ENCODE measurements at places on chromosomes 7 and 10. TPM values are rescaled to one million over a fixed set of nuclear protein-coding genes. Genes with fewer than 3 reads are reported as not detected.

- no peak for DNase-seq
Measured at GRCh38 chr10:123529146-123529760, 136.9 kb upstream of the GPR26 start.

GRCh38 chr10:48245977-48246376 lies 28.5 kb downstream of the FRMPD2 start:
- no peak for DNase-seq

DNA sequence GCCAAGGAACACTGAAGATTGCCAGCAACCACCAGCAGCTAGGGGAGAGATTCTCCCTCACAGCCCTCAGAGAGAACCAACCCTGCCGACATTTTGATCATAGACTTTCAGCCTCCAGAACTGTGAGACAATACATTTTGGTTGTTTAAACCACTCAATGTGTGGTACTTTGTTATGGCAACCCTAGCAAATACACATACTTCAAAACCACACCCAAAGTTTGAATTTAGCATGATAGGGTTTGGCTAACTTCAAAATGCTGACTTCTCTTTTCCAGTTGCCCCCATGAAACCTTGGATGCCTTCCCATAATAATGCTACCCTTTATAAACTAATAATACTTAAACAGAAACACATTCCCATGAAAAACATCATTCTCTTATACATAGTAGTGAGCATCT lies 149.8 kb downstream of the DGKI start:
- no peak for DNase-seq

- DNase-seq, result no peak
Measured at GRCh38 chr10:86449926-86450558, 71.5 kb downstream of the WAPL start.

Gene MYPN
- total RNA-seq, result 0.22 TPM

Gene IGF2BP3
- 29.8 TPM for total RNA-seq

DNA sequence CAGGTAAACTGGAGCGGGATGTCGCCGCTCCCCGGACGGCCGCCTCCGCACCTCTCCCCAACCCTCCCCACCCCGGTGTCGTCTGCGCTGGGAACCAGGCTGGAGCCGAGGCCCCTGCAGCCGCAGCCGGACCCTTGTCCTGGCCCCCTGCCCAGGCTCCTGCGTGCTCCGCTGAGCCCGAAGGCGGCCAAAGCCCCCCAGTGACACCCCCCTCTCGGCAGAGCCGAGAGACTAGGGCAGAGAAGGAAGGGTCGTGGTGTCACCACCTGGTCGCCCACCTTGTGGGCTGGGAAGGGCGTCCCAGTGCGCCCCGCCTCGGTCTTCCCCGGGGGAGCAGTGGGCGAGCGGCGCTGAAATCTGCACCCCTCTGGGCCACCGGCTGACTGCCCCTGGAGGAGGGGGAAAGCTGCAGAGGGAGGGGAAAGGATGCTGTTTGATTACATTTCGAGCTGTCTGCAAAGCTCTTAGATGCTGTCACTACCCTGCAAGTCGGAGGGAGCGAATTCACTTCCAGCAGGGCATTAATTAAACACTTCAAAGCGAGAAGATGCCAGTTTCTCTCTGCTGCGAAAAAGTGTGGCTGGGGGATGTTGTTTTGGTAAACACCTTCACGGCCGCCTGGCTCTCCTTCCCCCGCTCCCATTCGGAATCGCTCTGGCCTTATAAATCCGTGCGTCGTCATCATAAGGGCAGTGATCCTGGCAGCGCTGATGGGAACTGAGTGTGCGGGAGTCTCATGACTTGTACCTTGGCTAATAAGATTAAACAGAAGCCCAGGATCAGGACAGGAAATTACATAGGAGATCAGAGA lies 622 bp downstream of the DYNC1I1 start:
- DNase-seq, result no peak

- DNase-seq, result peak; percentile 20
Measured at GRCh38 chr7:49635800-49636199, 137.6 kb upstream of the VWC2 start.

- DNase-seq, result no peak
Measured at GRCh38 chr10:86226781-86227201, 139.8 kb downstream of the GRID1 start.

Gene ZNF746
- 22.0 TPM for total RNA-seq

Gene STAG3
- 1.1 TPM for total RNA-seq

Gene AKR1C1
- 4.3 TPM for total RNA-seq

Gene CPA2
- not detected for total RNA-seq

GRCh38 chr7:158663428-158663741 lies 41.2 kb downstream of the NCAPG2 start:
- DNase-seq, result no peak

- DNase-seq, result no peak
Measured at GRCh38 chr7:39333701-39334100, 232.5 kb upstream of the YAE1 start.

DNA sequence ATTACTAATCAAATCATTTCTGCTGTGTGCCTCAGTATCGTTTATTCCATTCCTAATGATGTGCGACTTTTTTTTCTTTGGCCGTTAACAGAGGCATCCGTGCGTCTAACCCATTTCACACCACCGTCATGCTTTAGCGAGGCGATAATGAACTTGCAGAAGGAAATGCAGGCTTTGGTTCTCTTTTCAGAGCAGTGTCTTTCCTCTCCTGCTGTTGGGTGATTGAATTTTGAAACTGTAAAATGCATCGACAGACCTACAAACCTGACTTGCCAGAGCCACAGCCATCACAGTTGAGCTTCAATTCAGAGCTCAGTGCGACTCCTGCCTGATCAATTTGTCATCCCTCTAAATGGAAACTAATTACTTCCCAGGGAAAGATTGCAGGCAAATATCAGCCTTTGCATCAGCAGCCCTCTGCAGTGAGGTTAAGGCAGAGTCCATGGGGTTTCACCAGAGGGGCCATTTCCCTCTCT lies 486.0 kb upstream of the GALNT17 start:
- DNase-seq, result no peak

DNA sequence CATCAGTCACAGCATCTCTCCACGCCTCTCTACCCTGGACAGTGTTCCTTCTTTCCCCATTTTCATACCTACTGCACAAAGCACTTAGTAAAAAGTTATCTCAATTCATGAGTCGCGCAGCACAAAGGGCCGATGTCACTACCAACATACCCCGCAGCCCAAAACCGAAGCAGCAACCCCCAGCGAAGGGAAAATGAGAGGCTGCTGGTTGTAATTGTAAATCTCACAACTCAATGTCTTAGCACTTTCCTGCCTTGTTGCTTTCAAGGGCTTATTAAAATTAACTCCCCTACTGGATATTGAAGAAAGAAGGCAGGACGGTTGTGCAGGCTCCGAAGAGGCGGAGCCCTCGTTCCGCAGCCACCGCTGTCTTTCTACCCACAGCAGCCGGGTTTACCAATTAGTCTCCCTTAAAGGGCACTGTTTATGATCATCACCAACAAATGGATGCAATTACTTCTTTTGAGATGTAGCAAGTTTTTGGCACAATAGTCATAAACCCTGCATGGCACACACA lies 6.5 kb downstream of the DIP2C start:
- DNase-seq, result no peak

Gene LRRN3
- total RNA-seq, result not detected

GRCh38 chr10:50545846-50546245 lies 77.9 kb downstream of the SGMS1 start:
- DNase-seq, result no peak

- DNase-seq, result no peak
Measured at GRCh38 chr7:95327356-95327755, 3.0 kb upstream of the PON1 start.

- DNase-seq, result no peak
Measured at GRCh38 chr7:157495177-157495553, 158.4 kb downstream of the DNAJB6 start.

DNA sequence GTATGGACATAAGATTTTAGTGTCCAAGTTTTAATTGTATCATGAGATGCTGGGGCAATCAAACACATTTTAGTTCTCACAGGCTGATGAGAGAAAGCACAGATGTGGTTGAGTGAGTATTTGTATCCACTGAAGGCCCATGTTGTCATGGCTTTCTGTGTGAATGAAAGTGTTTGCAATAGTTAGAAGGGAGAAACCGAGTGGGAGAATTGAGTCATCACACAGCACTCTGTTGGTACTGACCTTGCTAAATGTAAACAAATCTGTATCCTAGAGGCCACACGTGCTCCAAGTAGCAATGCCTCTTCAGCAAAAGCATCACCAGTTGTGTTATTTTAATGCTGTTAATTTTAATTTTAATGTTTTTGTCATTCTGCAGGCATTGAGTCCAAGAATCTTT lies 121.2 kb downstream of the EMX2 start:
- peak; percentile 86 for DNase-seq

Gene NEURL1
- total RNA-seq, result not detected

DNA sequence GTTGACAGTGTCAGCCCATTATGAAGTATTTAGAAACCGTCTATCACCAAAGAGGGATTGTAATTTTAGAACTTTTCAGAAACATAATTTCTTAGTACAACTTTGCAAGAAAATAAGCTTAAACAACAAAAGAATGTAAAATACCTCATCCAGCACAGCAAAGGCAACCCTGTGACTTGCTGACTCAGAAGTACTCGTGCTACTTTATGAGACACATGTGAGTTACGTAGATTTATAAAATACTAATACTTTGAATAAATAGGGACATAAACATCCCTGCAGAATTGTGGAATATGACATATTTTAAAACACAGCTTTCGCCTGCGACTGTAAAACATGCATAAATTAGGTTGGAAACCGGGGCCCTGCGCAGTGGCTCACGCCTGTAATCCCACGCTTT lies 739.7 kb upstream of the ANKRD30A start:
- DNase-seq, result no peak

GRCh38 chr7:114109304-114109703 lies 190.5 kb upstream of the PPP1R3A start:
- peak; percentile 27 for DNase-seq

DNA sequence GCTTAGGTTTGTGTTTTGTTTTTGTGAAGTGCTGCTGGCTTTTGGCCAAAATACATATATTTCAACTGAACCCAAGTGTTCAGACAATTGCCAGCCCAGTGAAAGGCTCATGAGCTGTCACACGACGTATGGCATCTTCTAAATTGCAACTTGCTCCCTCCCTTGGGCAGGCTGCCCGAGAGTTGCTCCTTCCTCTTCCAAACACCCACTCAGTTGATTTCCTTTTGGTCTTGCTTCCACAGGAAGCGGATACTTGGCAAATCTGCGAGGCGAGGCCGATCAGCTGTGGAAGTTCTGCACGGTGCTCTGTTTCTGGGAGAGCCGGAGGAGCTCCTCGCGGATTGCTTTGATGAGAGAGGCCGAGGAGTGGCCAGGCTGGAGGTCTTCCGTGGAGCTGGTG lies 39.6 kb upstream of the ATP6V0A4 start:
- DNase-seq, result no peak

- DNase-seq, result peak; percentile 63
Measured at GRCh38 chr10:61284222-61284890, 168.8 kb downstream of the TMEM26 start.

DNA sequence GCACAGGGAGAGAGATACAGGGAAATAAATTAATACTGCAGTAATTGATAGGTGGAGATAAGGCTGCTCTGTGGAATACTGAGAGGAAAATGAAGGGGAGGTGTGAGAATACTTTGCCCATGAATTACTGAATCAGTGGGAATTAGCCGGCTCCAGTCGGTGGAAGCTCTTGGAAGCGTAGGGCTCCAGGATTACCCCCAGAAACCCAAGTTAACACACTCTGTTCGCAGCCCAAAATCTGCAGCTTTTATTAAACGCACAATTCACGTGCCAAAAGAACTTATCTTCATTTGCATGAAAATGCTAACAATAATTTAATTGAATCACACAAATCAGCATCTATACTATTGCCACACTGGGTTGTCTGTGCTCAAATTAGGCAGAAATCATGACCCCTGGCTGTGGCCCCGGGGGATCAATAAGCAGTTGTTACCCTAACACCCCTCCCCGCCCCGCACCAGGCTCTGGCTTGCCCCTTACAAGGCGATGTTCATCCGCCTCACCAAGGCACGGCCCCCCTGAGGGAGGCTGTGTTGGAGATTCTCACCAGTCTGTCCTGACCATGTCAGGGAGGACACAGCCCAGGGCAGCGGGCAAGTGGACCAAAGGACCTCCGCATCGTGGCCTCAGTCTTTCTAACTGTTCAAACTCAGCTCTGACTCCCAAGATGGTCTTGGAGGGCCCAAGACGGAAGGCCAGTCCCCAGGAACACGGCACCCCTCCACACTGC lies 48.4 kb upstream of the MGMT start:
- no peak for DNase-seq

Gene ARHGAP19
- 10.6 TPM for total RNA-seq

Gene ADIRF
- total RNA-seq, result 89.0 TPM

- peak; percentile 64 for DNase-seq
Measured at GRCh38 chr7:17144322-17144721, 154.1 kb upstream of the AHR start.

- DNase-seq, result no peak
Measured at GRCh38 chr10:66656499-66656898, 269.3 kb upstream of the LRRTM3 start.

DNA sequence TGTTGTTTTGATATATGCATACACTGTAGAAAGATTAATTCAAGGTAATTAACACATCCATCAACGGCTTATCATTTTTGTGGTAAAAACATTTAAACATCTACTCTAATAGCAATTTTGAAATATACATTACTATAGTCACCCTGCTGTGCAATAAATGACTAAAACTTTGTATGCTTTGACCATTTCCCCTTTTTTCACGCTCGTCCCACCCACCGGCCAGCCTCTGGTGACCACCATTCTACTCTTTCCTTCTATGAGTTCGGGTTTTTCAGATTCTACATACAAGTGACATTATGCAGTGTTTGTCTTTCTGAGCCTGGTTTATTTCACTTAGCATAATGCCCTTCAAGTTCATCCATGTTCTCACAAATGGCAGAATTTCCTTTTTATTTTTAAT lies 21.3 kb downstream of the CYCS start:
- no peak for DNase-seq

Gene ANXA8
- total RNA-seq, result 103 TPM

Gene TPST1
- total RNA-seq, result 3.2 TPM

- DNase-seq, result no peak
Measured at GRCh38 chr10:32976338-32976737, 18.3 kb upstream of the ITGB1 start.

- DNase-seq, result peak; percentile 45
Measured at GRCh38 chr7:104548861-104549260, 220.5 kb downstream of the LHFPL3 start.

DNA sequence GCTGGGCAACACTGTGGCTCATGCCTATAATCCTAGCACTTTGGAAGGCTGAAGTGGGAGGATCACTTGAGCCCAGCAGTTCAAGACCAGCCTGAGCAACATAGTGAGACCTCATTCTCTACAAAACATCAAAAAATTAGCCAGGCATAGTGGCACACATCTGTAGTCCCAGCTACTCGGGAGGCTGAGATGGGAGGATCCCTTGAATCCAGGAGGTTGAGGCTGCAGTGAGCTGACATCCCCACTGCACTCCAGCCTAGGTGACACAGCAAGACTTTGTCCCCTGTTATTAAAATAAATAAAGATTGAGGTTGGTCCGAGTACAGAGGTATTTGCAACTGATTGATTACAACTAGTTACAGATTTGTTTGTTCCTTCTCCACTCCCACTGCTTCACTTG lies 44.1 kb downstream of the SKIDA1 start:
- DNase-seq, result no peak

Gene POLR2J
- total RNA-seq, result 50.0 TPM

Data from MCF 10A (cell line).